ENCODE measurements at places on chromosomes 11 and 22.

GRCh38 chr11:118917481-118918127 is 8.1 kb downstream of the BCL9L start:
- peak; percentile 63 for DNase-seq

- DNase-seq = no peak
Observed at GRCh38 chr11:120996973-120997372, 26.9 kb upstream of the TBCEL start.

- no peak for DNase-seq
Observed at GRCh38 chr22:49590851-49591445, 236.7 kb downstream of the BRD1 start.

DNA sequence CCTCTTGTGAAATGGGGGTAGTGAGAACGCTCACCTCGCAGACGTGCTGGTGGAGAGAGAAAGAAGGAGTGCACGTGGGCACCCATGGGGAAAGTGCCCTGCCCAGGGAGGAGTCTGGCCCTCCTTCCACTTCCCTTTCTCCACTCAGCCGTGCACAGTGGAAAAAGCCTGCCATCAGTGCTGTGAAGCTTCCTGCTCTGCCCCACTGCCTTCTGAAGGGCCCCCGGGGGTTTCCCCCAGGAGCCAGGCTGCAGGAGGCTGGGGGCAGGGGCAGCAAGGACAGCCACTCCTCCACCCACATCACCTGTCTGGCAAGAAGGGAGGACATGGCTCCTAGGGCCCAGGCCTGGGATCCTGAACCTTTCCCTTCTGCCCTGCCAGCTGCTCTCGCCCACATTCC is 7.6 kb downstream of the TP53I11 start:
- no peak for DNase-seq

- DNase-seq = no peak
Observed at GRCh38 chr11:119533462-119533861, 110.5 kb upstream of the THY1 start.

- no peak for DNase-seq
Observed at GRCh38 chr11:76916712-76917111, 56.0 kb downstream of the ACER3 start.

DNA sequence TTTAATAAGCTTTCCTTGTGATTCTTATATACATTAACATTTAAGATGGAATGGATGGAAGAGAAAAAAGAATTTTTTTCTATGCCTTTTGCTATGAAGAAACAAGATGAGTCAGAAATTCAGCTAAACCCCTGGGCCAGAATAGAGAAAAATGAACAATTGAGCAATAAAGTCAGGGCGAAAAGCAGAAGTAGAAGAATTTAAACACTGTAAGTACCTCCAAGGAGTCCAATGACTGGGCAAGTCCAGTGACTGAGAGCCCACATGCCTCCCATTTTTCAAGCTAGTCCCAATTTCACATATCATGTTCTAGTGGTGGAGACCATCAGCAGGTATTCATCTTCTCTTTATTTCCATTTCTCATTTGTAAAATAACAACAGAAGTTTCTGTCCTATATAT is 18.6 kb upstream of the APLP2 start:
- DNase-seq = no peak

GRCh38 chr11:6269994-6270393 is 10.4 kb downstream of the CCKBR start:
- DNase-seq = peak; percentile 7

DNA sequence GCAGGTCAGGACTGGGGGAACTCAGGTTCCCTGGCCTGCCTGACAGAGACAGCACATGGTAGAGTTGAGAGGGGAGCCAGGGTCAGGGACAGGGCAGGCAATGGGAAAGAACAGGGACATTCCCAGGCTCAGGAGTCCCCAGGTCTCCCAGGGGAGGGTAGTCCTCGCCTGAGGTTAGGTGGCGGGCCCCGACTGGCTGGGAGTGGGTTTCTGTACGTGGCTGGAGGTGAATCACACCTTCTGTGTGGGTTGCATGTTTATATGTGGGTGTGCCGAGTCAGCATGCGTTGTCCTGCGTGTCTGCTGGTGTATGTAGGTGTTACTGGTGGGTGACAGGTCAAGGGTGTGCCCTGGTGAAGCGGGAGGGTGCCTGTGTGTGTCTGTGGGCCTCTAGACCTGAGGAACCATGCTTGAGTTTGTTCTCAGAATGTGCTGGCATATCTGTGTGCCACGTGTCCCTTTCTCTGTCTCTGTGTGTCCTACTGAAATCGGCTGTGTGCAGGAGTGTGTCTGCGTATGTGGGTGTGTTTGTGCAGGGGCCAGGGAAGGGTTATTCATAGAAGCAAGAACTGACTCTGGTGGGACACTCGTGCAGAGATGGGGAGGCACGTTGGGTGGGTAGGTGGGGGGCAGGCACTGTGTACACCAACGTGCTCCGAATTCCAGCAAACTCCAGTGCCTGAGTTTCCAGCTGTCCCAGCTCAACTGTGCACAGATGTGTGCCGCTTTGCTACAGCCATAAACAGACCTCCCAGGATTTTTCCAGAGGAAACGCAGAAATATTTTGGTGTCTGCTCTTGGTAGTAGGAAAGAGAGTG is 23.8 kb upstream of the OAF start:
- no peak for DNase-seq

DNA sequence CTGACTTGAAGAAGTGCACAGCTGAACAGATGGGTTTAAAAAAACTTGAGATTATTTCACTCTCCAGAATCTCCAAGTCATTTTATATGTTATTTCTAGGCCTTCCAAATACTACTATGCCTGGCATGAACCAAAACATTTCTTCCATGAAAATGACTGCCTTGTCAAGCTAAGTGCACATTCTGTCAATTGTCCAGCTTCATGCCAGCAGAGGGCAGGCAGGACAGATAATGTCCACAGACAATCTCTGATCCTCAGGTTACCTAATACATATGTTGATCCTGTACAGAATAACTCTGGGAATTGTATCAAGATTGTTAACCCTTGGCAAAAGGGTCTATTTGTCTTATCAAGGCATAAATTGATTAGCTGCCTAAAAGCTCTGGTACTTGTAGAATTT is 229.5 kb downstream of the AASDHPPT start:
- no peak for DNase-seq

DNA sequence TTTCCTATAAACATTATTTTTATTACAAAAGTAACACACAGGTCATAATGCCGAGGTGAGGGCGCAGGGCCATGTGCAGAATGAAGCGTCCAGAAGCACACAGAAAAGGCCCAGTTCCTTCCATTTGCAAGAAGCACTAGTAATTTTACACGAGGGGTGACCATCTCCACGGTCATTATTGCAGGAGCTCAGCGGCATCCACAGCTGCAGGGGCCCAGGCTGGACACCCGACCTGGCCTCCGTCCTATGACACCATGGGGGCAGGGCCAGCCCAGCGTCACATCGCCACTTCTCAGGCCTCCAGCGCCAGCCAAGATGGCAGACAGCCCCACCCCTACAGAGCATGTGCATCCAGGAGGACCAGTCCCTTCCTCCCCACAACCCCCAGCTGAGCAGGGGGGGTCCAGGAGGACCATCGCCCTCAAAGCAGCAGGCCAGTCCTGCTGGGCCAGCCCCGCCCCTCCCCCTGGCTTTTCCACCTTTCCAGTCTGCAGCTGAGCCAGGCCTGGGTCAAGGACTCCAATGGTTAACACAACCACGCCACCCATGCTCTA is 3.5 kb downstream of the IGF2 start:
- no peak for DNase-seq

DNA sequence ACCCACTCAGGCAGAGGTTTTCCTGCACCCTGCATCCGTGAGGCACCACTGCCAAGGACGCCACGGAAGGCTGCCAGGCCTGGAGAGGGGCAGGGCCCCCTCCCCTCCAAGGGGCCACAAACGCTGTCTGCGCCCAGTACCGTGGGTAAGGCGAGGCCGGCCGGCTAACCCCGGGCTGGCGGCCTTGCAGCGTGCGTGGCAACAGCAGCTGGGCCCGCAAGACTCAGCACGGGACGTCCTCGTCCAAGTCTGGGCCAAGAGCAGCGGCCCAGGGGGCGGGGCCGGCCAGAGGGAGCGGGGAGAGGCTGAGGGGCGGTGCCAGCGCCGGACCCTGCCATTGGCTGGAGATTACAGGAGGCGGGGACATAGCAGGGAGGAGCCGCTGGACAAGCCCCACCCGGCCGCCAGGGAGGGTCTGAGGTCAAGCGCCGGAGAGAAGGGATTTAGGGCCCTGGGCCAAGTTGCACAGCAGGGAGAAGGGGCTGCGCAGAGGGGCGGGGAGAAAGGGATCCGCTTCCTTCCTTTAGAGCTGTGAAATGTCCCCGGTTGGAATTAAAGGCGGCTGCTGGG is 16.0 kb downstream of the SLC43A1 start:
- DNase-seq = peak; percentile 60

DNA sequence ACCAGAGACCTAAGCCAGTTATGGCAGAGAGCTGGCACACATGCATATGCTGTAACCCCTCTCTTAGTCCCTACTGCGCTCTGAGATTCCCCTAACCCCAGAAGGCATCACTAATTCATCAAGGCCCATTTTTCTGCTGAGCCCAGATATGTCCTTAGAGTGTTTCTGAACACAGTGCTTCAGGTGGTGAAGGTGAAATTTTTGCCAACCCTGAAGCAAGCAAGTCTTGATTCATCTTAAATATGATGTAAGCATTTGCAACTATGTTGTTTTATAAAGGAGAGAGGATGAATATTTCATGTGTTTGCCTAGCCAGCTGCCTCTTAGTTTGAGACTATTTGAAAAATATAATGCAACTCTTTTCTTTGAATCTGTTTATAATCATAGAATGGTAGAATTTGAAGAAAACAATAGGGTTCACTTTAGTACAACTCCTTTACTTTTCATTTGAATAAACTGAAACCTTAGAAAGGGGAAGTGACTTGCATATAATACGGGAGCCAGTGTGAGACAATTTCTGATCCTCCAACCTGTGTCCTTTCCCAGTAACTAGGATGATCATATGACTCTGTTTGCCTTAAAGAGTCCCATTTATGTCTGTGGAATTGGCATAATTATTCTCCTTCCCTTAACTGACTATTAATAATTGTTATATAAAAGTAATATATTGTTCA is 194.3 kb upstream of the MTNR1B start:
- DNase-seq = no peak

- peak; percentile 7 for DNase-seq
Observed at GRCh38 chr22:45069925-45070324, 60.1 kb upstream of the PHF21B start.

DNA sequence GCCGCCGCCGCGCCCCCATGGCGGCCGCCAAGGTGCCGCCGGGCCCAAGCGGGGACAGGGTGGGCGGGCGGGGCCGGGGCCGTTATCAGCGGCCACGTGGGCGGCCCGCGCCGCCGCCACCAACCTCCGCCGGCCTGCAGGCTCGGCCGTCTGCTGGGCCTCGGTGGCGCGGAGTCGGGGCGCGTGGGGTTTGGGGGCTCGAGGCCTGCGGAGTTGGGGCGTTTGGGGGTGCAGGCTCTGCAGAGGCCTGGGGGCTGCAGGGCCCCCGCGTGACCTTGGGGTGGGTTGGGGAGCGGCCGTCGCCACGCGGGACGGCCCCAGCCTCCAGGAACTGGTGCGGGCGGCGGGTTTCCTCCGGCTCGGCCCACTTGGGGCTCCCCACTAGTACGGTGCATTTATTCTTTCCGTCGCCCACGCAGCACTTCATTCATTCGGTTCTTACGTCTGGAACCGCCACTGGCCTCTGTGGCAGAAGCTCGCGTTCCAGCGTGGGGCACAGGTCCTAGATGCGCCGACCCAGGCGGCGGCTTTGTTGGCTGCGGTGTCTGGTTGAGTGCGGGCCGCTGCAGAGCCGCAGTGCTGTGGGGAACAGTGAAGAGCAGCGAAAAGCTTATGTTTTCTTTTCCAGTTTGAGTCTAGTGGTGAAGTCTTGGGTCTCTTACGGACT is 740 bp upstream of the TRMT2A start:
- peak; percentile 62 for DNase-seq

DNA sequence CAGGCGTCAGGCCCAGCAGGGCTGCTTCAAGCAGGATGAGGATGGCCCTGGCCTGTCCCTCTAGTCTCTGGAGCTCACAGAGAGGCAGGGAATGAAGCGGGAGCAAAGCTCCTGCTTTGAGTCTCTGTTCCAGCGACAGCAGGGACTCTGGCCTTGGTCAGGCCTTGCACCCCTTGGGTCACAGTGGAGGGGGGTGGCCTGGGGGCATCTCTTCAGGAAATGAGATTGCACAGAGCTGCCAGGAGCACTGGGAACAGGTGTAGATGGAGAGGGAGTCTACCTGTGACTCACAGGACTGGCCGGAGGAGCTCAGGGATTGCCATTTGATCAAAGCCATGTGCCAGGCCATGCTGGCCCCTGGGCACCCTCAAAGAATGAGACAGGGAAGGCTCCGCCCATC is 1.6 kb downstream of the ANO1 start:
- DNase-seq = no peak

DNA sequence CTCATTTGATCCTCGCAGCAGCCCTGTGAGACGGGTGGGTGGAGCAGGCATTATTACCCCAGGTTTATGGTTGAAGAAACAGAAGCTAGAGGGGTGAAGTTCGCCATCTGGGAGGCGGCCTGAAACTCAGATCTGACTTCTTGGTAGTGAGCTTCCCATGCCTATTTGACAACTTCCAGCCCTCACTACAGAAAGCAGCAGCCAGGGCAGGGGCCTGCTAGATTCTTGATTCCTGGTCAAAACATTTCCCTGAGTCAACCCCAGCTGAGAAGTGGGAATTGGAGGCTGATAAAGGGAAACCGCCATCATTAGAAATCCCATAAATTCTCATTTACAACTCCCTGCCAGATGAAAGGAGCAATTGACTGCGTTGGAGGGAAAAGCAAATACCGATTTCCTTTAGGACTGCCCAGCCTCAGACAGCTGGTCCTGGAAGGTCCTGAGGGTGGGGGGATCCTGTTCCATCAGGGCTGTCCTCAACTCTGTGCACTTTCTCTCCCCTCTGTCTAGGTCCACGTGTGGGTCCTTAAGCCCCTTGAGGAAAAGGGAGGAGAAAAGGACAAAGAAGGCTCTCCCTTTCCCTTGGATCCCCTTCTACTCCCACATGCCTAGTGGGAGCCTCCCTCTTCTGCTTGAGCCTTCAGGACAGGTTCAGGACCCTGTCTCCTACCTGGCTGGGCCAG is 10.2 kb upstream of the NECTIN1 start:
- no peak for DNase-seq

- no peak for DNase-seq
Observed at GRCh38 chr11:28009388-28009787, 98.6 kb downstream of the KIF18A start.

GRCh38 chr22:24138649-24139420 is 42.5 kb upstream of the SUSD2 start:
- DNase-seq = no peak

DNA sequence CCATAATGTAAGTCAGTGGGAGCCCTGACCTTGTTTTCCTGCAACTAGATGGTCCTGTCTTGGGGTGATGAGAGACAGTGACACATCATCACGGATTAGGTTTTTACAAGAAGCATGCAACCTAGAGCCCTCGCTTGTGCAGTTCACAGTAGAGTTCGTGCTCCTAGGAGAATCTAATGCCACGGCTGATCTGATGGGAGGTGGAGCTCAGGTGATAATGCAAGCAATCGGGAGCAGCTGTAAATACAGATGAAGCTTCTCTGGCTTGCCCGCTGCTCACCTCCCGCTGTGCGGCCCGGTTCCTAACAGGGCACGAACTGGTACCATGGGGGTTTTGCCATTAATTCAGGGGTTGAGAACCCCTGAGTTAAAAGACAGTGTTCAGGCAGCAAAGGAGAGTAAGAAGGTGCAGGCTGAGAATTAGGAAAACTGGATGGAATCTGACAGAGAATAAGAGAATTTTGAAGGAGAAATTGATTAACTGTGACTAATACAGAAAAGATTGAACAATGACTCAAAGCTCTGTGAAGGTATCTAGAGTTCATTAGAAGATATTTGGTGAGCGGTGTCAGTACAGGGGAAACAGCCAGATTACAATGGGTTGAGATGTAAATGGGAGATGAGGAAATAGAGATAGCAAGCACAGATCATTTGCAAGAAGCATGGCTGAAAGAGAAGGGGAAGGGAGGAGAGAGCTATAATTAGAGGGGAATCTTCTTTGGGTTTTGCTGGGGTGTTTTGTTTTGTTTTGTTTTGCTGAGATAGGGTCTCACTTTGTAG is 21.0 kb downstream of the WEE1 start:
- no peak for DNase-seq

All from activated CD4-positive, alpha-beta T cell treated with anti-CD3 and anti-CD28 coated beads, Interleukin-2, Interleukin-6, amounts not matched to agents 100 ng/mL and 50 ng/mL, durations not matched to agents 16 hours and 8 hours (primary cell).